Tibial nerve (tissue), 4 donors: ENCODE measurements at places on chromosomes 12 and 14.

DNA sequence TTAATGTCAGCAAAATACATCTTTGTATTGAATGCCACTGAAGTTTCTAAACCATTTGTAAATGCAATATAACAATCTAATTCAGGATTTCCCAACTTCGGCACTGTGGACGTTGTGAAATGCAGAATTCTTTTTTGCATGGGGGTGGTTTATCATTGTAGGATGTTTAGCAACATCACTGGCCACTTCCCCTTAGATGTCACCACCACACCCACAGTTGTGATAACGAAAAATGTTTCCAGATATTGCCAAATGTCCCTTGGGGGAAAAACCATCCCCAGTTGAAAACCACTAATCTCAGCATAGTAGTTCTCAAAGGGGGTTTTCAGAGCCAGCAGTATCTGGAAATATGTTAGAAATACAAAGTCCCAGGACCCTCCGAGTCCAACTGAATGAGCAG lies 203.3 kb downstream of the NAV3 start:
- H3K36me3 ChIP-seq: no peaks in the 10 kb centered on the region
- H3K4me1 ChIP-seq: no peaks in the 10 kb centered on the region
- no peak overlapping the region for H3K4me3 ChIP-seq

- peaks cover 10% of the 10 kb centered on the region for H3K4me1 ChIP-seq
- no peak overlapping the region for H3K27ac ChIP-seq
- no peaks in the 10 kb centered on the region for H3K27me3 ChIP-seq
- DNase-seq: no peak
- no peaks in the 10 kb centered on the region for H3K36me3 ChIP-seq
These were observed 13.8 kb upstream of the CACNA1C start for GRCh38 chr12:2039034-2039433.

GRCh38 chr12:110785240-110785639 lies 42.5 kb upstream of the PPP1CC start:
- H3K4me3 ChIP-seq: no peak overlapping the region
- no peaks in the 10 kb centered on the region for H3K27me3 ChIP-seq
- no peaks in the 10 kb centered on the region for H3K36me3 ChIP-seq
- DNase-seq: no peak

- no peaks in the 10 kb centered on the region for H3K36me3 ChIP-seq
These were observed 5.0 kb downstream of the SLC25A21 start for GRCh38 chr14:37167151-37168047.

DNA sequence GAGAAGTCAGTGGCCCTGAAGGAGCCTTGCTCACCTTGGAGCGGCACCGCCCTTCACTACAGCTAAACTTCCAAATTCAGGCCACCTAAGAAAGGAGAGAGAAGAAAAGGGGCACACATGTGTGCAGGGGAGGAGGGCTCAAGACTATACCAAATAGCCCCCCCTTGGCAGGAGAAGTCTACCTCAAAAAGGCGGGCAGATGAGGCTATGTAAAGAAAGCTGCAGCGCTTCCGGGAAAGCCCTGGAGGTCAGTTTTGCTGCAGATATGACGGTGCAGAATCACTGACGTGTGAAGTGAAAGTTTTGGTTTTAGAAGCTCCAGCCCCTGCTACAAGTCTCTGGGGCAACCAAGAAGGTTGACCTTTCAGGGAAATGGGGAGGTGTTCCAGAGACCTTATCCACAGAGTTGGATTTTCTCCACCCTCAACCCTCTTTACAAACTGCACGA lies 48.2 kb upstream of the PNMA1 start:
- no peak for DNase-seq
- H3K4me3 ChIP-seq: no peak overlapping the region
- no peaks in the 10 kb centered on the region for H3K36me3 ChIP-seq
- H3K27me3 ChIP-seq: no peaks in the 10 kb centered on the region

DNA sequence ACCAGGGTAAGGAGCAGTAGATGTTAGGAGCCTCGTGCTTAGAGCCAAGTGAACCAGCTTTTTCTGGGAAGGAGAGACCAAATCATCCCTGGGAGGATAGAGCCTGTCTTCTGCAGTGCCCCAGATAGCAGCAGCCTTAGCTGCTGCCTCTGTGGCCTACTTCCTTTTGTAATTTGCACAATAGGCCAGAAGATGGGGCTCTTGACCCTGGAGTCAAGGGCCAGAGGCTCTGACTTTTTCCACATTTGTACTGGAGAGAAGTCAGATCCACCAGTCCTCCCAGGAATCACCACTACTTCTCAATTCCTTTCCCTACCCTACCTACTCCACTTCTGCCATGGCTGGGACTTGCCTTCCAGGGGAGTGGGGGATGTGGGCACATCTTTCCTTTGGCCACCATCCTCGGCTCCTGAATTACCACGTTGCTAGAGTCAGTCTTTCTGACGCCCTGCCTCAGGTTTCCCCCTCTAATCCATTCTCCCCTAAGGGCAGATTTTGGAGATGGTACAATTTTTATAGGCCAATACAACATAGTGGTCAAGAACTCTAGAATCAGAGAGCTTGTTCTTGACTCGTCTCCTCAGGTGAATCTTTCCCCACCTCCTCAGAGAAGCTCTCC lies 3.3 kb upstream of the SLC4A8 start:
- no peak for DNase-seq
- no peak overlapping the region for H3K4me3 ChIP-seq
- no peaks in the 10 kb centered on the region for H3K36me3 ChIP-seq
- peaks cover 11% of the 10 kb centered on the region for H3K4me1 ChIP-seq
- H3K27ac ChIP-seq: no peak overlapping the region
- no peaks in the 10 kb centered on the region for H3K27me3 ChIP-seq
